ENCODE measurements at places on chromosomes 12 and 14.

- DNase-seq = no peak
These were observed 553.1 kb downstream of the DIO2 start for GRCh38 chr14:79658221-79658620.

- DNase-seq = no peak
These were observed 104.0 kb upstream of the EIF5 start for GRCh38 chr14:103230021-103230420.

DNA sequence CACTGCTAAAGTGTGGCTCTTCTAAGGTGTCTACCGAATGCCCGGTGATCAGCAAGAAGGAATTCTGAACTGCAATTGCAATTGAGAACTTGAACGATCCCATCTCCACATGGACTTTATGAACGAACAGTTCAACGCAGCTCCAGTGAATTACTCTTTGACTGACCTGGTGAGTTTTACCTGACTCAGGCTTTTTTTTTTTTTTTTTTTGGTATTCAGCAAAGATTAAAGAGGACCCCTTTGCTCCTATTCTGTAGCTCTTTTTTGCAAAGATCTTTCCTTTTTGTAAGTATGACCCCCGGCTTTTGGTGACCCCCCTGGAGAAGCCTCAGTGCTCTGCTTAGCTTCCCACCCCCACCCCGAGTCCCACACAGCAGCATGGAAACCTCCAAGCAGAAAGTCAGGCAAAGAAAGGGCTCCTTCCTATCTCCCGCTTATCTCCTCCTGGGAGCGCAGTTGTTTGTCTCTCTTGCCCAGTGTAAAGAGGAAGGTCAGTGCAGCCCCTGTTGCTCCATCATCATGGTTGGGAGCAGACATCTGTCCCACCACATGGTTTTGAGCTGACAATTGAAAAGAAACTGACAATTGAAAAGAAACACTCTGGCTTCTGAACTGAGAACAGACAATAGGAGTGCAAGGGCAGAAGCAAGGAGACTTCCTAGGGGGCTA lies 72.1 kb upstream of the DIO3 start:
- no peak for DNase-seq

GRCh38 chr12:1310653-1311052 lies 283.7 kb downstream of the FBXL14 start:
- DNase-seq = no peak

Measured in GM04504 (cell line).